ENCODE measurements at places on chromosomes 3 and 15.
A peak's percentile ranks its signal among the peaks of the same experiment; 100 is the strongest.

DNA sequence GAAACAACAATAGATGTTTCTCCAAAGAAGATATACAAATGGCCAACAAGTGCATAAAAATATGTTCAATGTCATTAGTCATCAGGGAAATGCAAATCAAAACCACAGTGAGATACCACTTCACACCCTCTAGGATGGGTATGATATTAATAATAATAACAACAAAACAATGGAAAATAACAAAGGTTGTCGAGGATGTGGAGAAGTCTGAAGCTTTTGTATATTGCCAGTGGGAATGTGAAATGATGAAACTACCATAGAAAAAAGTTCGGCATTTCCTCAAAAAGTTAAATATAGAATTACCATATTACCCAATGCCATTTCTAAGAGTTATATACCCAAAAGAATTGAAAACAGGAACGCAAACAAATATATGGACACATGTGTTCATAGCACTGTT is 10.8 kb downstream of the BHLHE40 start:
- no peak for DNase-seq
- H3K36me3 ChIP-seq, result peaks cover 23% of the 10 kb centered on the region
- no peak overlapping the region for H3K4me3 ChIP-seq
- H3K4me1 ChIP-seq, result peaks cover 27% of the 10 kb centered on the region
- no peak overlapping the region for H3K27ac ChIP-seq

- no peaks in the 10 kb centered on the region for H3K36me3 ChIP-seq
- peaks cover 11% of the 10 kb centered on the region for H3K4me1 ChIP-seq
- H3K27me3 ChIP-seq, result no peaks in the 10 kb centered on the region
- H3K27ac ChIP-seq, result no peak overlapping the region
- no peak overlapping the region for H3K4me3 ChIP-seq
Measured at GRCh38 chr15:80699981-80700380, 4.9 kb downstream of the ABHD17C start.

- peak overlapping the region; percentile 85 for H3K4me3 ChIP-seq
- no peaks in the 10 kb centered on the region for H3K27me3 ChIP-seq
- peak overlapping the region; percentile 98 for H3K27ac ChIP-seq
- peaks cover 81% of the 10 kb centered on the region for H3K36me3 ChIP-seq
- peaks cover 45% of the 10 kb centered on the region for H3K4me1 ChIP-seq
Measured at GRCh38 chr15:90232941-90233386, 777 bp downstream of the CIB1 start.

- no peak overlapping the region for H3K4me3 ChIP-seq
- H3K27me3 ChIP-seq, result peaks cover 8% of the 10 kb centered on the region
- H3K4me1 ChIP-seq, result peaks cover 10% of the 10 kb centered on the region
- no peaks in the 10 kb centered on the region for H3K36me3 ChIP-seq
Measured at GRCh38 chr15:45337224-45337623, 41.1 kb downstream of the GATM start.

GRCh38 chr15:101488300-101489164 is 975 bp downstream of the PCSK6 start:
- H3K36me3 ChIP-seq, result peaks cover 3% of the 10 kb centered on the region
- peaks cover 45% of the 10 kb centered on the region for H3K27me3 ChIP-seq
- H3K4me1 ChIP-seq, result no peaks in the 10 kb centered on the region
- peak overlapping the region; percentile 19 for H3K4me3 ChIP-seq
- no peak overlapping the region for H3K27ac ChIP-seq
- DNase-seq, result no peak

DNA sequence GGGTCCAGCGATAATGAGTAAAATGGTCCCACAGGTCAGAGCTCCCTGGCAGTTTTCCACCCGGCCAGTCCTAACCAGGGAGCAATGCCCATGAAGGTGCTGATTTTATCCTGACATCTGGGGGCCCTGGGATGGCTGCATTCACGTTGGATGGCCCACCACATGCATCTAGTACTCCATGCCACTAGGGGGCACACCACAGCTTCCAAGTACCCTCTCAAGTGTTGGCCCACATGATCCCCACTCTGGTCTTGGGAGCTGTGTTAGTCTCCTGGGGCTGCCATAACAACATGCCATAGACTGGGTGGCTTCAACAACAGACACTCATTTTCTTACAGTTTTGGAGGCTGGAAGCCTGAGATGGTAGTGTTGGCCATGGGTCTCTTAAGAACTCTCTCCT is 225.5 kb downstream of the SLCO3A1 start:
- no peak for DNase-seq
- H3K4me3 ChIP-seq, result no peak overlapping the region
- peaks cover 40% of the 10 kb centered on the region for H3K4me1 ChIP-seq

All from effector memory CD8-positive, alpha-beta T cell (primary cell).